Endothelial cell (in vitro differentiated cells): ENCODE measurements at places on chromosomes 2 and 18.

- DNase-seq = no peak
These were observed 403 bp downstream of the TMEM127 start for GRCh38 chr2:96265349-96265839.

DNA sequence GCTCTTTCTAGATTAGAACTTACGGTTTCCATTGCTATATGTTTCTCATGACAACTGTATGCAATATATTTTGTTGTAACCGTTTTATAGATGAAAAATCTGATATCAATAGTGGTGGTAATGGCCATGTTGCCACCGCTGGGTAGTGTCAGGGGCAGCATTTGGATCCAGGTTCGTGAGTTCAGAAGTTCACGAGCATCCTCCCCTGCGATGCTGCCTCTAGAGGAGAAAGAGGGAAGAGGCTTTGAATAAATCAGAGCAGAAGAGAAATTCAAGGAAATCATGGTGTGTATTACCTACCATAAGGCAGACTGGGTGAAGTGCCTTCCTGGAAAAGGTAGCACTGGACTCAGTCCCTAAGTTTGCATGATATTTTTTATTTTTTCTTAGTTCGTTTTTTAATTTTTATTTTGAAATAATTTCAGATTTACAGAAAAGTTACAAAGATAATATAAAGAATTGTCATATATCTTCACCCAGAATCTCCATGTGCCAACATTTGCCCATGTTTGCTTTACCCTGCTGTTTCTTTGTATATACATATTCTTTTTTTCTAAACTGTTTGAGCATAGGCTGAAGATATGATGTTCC is 3.3 kb upstream of the ZBTB7C start:
- DNase-seq = peak; percentile 44

DNA sequence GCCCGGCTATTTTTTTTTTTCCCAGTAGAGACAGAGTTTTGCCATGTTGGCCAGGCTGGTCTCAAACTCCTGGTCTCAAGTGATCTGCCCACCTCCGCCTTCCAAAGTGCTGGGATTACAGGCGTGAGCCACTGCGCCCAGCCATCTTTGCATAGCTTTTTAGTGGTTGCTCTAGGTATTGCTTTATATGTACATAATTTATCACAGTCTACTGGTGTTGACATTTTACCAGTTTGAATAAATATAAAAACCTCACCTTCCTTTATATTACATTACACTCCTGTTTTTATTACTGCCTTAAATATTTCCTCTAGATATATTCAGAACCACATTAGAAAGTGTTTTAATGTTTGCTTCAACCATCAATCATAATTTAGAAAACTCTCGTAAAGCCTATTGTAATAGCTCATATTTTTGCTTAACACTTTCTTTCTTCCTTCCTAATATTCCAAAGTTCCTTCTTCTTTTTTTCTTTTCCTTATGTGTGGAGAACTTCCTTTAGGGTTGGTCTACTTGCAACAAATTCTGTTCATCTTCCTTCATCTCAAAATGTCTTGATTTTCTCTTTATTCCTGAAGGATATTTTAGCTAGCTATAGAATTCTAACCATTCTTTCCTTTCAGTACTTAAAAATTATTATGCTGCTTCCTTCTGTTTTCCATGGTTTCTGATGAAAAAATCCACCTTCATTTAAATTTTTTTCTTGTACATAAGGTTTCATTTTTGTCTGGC is 82.2 kb upstream of the DAPL1 start:
- DNase-seq = no peak

- DNase-seq = no peak
These were observed 83.3 kb upstream of the APCDD1 start for GRCh38 chr18:10371165-10371564.

DNA sequence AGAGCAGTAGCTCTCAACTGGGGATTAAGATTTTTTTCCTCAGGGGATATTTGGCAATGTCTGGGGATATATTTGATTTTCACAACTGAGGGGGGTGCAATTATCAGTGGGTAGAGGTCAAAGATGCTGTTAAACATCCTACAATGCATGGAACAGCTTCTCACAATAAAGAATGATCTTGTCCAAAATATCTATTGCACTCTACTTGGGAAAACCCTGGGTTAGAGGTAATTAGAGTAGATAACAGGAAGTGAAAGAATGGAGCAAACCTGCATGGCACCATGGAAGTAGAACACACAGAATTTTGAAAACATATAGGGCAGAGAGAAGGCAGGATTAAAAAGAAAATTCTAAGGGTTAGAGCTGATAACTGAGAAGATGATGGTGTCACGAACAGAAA is 26.4 kb upstream of the PPM1B start:
- DNase-seq = no peak

DNA sequence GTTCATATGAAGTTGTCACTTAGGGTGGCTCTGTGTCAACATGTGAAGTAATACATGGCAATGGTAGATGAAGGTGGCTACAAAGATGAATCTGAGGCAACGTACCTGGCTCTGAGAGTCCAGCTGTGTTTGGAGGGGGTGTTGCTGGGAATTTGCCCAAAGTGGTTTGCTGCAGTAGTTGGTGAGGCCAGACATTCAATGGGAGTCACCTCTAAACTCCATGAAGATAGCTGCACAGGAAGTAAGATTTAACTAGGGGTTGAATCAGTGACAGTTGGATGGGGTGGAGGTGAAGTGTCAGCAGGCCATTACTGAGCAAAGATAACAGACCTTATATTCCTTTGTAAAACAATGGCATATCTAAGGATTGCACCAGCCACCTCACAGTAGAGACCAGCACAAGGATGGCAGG is 71.8 kb downstream of the NUP35 start:
- DNase-seq = no peak
